Stimulated activated CD8-positive, alpha-beta memory T cell treated with anti-CD3 and anti-CD28 coated beads, Interleukin-2, amount 100 ng/mL, for 48 hours (primary cell): ENCODE measurements at places on chromosomes 7 and 10.

DNA sequence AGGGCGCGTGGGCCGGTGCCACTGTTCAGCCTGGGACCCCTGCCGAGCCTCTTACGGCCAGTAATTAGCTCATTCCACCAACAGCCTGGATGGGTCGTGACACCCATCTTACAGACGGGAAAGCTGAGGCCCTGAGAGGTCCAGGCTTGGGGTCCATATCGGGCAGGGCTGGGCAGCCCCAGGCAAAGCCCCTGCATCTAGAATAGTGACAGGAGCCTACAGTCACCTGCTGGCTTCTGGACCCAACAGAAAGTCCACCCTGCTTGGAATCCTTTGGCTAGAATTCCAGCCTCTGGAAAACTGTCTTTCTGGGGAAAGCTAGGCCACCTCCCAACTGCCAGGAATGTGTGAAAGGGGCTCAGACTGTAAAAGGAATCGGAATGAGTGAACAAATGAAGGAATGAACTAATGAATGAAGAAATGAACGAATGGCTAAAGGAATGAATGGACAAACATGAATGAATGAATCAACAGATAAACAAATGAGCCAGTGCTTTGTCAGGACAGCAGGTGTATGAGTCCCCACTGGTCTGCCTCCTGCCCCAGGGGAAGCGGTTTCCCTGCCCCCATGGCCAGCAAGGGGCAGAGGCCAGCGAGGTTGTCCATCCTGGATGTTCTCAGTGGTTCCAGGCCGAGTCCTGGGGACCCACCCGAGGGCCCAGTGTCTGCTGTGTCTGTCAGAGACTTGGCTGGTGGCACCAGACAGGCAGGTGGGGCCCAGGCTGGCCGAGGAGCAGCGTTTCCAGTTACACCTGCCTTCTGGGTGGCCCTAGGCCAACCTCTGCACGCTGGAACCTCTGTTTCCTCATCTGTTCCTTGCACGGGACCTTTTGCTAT, 24.1 kb upstream of the PDGFA start:
- no peak for DNase-seq

DNA sequence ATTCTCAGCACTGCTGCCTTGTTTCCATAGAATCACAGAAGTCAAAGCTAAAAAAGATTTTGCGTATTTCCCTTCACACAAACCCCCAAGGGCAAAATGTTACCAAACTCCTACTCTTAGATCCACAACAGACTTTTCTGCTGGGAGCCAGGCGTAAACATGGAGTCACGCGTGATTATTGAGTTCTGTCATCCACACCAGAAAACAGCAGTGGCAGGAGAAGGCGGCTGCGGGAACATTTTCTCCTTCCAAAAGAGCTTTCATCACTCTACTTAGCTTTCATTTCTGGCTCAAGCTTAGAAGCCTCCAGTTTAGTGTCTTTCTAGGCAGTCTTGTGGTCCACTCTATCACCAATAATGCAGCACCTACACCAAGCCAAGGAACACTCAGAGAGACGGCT, 712.9 kb upstream of the NRP1 start:
- no peak for DNase-seq

DNA sequence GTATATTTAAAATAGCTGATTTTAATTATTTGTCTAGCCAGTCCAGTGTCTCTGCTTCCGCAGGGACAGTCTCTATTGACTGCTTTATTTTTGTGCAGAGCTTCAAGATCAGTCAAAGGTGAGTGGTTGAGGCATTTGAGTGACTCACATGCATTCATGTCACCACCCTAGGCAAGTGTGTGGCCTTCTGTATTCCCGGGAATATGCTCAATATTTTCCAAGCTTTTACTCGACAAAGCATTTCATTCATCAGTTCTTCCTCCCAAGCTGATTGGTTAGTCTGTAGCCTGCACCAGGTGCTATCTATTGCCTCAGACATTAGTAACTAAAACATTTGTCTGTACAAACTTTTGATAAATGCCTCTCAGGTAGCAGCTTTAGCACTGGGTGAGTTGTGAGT, 471.5 kb upstream of the NRG3 start:
- DNase-seq, result no peak

DNA sequence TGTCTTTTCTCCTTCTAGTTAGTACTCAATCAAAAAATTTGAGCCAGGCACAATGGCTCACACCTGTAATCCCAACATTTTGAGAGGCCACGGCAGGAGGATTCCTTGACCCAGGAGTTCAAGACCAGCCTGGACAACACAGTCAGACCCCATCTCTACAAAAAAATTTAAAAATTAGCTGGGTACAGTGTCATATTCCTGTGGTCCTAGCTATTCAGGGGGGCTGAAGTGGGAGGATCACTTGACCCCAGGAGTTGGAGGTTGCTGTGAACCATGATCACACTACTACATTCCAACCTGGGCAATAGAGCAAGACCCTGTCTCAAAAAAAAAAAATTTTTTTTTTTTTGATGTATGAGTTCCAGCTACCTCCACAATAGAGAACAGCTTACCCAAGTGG, 57.8 kb downstream of the SKIDA1 start:
- no peak for DNase-seq

DNA sequence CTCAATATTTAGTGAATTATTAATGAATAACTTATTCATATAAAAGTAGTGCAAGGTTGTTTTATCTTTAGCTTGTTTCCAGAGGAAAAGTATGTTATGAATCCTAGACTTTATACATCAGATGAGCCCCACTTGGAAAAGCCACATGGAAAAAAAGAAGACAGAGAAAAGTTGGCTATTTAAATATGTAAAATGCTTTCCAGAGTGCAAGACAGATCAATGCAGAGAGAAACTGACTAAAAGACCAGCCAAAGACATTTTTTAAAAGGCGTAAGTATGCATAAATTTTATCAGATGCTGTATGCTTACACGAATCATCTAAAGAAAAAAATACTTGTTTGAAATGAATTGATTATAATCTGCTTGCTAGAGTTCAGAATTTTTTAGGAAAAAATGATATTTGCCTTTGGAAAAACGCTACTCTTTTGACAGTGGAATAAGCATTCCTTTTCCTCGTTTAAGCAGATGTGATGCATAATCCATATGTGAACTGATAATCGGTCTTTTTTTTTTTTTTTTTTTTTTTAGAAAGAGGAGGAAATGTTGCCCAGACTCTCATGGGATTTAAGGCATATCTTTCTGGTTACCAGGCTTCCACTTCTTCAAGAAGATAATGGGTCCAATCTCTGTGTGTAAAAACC, 70.7 kb downstream of the RELN start:
- no peak for DNase-seq

DNA sequence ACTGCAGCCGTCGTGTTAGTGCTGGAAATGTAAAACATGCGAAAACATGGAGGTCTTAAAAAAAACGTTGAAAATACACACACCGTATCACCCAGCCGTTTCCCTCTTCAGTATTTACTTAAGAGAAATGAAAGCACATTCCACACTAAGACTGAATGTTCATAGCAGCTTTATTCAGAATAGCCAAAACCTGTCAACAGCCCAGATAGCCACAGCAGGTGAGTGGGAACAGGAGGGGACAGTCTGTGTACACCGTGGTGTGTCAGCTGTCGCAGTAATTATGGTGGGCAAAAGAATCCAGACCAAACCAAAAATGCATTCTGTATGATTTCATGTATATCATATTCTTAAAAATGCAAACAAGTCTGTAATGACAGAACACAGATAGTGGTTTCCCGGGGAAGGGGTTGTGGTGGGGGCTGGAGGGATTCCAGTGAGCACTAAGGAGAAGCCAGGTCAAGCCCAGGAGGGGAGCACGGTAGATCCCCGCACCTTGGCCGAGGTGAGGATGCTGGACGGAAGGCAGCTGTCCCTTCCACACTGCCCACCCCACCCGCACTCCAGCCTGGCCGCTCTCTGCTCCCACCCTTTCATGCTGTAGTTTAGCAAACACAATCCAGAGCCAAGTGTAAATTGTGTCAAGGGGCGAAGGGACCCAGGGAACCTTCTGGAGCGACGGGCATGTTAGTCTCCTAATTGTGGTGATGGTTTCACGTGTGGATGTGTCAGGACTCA, 123.6 kb downstream of the NKX6-2 start:
- no peak for DNase-seq

DNA sequence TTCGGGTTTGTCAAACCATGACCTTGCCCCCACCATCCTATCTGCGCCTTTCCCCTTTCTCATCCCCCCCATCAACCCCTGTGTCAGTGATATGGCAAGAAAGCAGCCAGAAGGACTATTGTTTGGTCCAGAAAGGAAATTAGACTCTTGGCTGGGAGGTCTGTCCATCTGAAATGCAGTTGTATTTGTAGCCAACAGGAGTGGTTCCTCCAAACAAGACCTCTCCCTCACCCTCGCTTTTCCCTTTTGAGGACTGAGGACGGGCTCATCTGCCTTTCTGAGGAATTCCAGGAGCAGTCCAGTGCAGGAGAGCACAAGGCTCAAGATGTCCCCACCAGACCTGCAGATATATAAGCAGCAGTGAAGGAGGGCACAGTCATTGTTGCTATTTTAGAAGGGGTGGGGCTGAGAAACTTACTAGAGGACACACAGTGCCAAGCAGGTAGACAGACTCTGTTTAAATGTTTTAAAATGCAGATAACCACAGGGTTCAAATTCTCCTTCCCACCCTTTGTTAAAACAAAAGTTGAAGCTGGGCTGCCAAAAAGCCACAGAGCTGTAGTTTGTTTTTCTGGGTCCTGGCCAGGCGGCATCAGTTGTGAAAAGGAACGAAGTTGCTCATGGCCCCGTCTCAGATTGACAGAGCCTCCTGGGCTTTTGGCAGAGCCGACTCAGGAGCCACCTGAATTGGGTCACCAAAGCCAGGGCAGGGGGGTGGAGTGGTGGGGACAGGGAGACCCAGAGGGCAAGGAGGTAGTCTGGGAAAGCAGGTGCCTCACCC, 37.3 kb downstream of the CYP17A1 start:
- no peak for DNase-seq

DNA sequence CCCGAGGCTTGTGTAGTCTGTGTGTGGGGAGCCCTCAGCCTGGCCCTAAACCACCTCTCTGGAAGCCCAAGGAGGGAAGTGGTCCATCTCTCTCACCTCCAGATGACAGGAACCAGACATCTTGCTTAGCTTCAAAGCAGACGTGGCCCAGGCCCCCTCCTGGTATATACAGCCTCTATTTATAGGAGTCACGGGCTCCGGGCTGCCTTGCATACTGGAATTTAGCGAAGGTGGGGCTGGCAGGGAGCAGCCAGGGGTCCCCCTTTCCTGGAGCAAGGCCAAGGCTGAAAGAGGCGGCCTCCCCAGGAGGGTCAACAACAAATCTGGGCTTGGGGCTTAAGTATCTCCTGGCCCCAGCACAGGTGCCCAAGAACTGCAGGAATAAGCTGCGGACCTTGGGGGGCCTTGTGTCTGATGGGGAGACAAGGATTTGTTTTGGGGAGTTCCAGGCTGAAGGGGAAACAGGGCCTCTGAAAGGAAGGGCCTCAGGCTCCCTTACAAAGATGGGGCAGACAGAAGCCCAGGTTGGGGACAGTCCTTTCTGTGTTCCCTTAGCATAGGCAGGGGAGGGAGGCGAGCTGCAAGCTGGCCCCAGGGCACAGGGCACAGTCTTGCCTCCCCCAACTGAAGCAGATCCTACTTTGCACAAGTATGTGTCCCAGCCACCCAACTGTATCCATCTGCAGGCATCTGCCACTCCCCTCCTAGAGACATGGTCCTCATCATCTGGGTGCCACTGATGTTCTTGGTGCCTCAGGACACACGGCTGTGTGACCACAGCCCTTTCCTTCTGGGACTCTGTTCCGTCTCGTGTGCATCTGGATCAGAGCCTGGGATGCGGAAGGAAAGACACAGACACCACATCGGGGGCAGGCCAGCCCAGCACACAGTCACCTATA, 11.9 kb downstream of the ZCCHC24 start:
- no peak for DNase-seq

- no peak for DNase-seq
Measured at GRCh38 chr10:32865170-32865569, 92.9 kb downstream of the ITGB1 start.

DNA sequence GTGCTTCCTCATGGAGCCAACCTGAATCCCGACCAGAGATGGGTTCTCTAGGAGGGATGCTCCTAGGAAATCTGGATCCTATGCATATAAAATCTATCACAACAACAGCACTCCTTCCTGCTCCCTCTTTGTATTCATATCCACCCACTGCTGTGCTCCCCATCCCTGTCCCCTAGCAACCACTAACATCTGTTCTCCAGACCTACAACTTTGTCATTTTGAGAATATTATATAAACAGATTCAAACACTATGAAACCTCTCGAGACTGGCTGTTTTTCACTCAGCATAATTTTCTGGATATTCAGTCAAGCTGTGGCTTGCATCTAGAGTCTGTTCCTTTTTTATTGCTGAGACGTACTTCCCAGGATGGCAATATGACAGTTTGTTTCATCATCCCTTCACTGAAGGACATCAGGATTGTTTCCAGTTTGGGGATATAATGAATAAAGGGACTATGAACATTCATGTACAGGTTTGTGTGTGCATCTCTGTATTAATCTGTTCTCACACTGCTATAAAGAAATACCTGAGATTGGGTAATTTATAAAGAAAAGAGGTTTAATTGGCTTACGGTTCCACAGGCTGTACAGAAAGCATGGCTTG, 36.0 kb upstream of the PRR15 start:
- no peak for DNase-seq

GRCh38 chr7:51731075-51731474, 414.5 kb upstream of the COBL start:
- DNase-seq, result no peak

DNA sequence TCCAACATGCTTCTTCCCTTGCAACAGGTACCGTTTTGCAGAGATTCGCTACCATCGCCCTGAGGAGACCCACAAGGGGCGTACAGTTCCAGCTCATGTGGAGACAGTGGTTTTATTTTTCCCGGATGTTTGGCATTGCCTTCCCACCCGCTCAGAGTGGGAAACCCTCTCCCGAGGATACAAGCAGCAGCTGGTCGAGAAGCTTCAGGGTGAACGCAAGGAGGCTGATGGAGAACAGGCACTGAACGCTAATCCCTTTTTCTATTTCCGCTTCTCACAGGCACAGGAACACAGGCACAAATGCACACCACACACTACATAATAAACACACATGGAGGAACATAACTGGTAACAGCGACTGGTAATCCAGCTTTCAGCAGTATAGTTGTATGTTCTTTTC, 35.2 kb downstream of the CCAR1 start:
- DNase-seq, result no peak

GRCh38 chr7:28405662-28406061, 6.7 kb upstream of the CREB5 start:
- no peak for DNase-seq

GRCh38 chr7:14995774-14996173, 93.2 kb upstream of the DGKB start:
- no peak for DNase-seq

GRCh38 chr10:89351412-89351779, 23.6 kb downstream of the IFIT3 start:
- no peak for DNase-seq
